Left lung (tissue), 14 donors: ENCODE measurements at places on chromosomes 12 and 14. TPM values are rescaled to one million over a fixed set of nuclear protein-coding genes. Genes with fewer than 3 reads are reported as not detected.

GRCh38 chr12:109760930-109761921 lies 47.6 kb downstream of the FAM222A start:
- DNase-seq, result no peak

Gene PAPOLA
- polyA plus RNA-seq, result 264 TPM

Gene RTN1
- polyA plus RNA-seq, result 4.5 TPM

Gene GALNT16
- polyA plus RNA-seq, result 5.0 TPM

Gene A2ML1
- 0.89 TPM for polyA plus RNA-seq
